PC-9 (cell line): ENCODE measurements at places on chromosomes 7 and 10.
A peak's percentile ranks its signal among the peaks of the same experiment; 100 is the strongest.

DNA sequence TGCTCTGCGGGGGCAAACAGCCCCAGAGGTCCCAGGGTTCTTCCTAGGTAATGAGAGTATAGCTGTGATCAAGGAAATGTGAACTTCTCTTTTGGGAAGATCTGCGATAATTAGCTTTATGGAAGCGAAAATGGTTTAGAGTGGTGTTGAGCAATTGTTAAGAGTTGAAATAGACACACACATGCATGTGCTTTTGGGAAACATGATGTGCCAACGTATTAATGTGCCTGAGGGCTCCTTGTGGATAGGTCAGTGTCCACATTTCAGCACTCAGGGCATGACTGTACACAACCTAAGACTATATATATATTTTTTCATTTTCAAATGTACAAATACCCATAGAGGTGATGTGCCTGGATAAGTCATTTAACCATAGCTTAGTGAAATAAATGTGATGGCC lies 67.0 kb downstream of the GSDME start:
- no peak for DNase-seq

- no peak for DNase-seq
Observed at GRCh38 chr10:103042908-103043307, 124.8 kb downstream of the CNNM2 start.

DNA sequence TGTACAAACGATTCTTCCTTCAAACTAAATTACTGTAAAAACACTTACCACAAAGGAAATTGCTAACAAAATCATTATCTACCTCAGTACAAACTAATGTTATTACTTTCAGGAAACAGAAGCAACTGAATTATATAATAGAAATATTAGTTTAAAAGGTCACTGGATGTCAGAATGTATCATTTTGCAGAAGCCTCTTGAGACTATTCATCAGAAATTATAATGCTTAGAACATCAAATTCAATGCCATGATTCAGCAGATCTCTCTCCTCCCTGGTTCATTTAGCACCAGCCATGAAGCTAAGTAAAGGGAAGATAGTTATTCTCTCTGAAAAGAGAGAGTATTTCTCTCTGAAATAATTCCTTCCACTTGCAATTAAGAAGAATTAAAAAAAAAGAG lies 223.3 kb downstream of the IMMP2L start:
- DNase-seq = no peak

DNA sequence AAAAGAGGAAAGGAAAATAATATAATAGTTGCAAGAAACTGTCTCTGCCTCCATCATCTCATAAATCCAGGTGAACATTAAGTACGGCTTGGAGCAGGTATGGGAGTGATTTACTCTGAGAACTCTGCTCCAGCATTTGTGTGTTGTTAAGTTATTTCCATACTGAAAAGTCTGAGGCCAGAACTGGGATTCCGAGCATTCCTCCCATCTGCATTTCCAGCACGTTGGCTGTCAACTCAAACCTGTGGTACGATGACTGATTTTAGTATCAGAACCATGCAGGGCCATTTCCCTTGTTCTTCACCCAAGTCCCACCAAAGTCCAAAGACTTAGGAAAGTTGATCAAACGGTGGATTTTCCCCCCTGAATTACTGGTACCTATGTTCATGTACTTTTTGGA lies 104.9 kb downstream of the CREB5 start:
- DNase-seq = no peak

DNA sequence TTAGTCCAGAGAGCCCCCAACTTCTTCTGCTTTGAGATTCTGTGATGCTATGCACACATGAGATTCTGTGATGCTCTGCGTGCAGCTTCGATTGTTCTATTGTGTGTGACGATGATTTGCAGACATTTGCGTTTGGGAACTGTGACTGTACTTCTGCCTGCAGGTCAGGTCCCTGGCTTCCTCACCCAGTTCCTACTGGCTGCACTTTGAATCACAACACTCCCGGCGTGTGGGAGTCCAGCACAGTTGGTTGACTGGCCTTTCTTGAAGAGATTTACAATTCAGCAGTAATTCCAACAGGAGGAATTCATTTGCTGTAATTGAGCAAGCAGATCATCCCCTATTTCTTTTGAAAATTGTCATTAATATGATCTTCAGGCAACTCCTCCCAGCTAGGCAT lies 252.2 kb upstream of the YAE1 start:
- no peak for DNase-seq

DNA sequence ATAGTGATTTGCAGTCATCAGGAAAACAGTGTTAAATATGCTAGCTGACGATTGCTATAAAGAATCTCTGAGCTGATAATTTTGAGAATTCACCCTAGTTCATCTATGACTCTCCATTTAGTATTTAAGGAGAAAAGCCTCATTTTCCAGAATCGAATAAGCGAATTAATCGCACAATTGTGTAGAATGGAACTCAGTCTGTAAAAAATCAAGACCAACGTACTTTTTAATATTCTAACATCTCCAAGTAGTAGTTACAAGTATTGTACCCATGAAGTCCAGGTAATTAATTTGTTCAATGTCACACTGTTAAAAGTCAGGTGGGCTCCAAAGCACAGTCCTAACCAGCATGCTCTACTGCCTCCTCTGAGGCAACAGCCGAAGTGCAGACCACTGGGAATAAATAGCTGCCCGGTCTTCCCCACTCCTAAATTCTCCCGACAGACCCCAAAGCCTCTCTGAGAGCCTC lies 380 bp upstream of the AGBL3 start:
- DNase-seq = no peak

DNA sequence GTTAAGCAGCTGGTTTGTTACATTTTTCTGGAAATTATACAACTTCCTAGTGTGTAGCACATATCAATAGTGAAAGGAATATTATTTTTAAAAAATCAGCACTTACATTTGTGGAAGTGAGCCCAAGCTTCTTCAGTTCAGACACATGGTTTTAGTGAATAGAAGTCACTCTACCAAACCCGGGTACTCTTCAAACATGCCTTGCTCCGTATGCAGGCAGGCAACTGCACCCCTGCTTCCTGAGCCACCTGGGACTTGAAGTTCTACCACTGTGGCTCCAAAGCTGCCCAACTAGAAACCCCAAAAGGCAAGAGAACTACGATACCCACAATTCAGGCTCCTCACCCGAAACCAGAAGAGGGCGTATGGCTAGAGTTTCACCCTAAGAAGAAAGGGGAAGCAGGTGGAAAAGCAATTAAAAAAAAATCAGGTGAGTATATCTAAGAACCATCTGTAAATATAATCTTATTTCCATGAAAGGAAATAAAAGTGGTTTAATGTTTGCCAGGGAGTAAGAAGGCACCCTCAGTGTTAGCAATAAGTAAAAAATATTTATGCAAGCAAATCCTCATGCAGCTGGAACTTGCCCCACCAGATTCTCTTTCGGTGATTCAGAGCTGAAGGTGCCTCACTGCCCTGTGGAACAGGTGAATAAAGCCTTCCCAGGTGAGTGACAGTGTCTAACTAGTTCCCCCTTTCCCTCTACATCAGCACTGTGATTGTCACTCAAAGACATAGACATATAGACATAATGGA lies at the start of gene MACC1:
Gene MACC1 (minus strand): TSS at position 192 of the 756 bp plus-strand sequence. CDS start 55,522 bp downstream, outside the sequence.
- DNase-seq = peak; percentile 100
